RPMI7951 (cell line): ENCODE measurements at places on chromosomes 2 and 18. TPM values are rescaled to one million over a fixed set of nuclear protein-coding genes. Genes with fewer than 3 reads are reported as not detected.

GRCh38 chr2:101956465-101957438 is 35.0 kb upstream of the IL1R2 start:
- DNase-seq: no peak

GRCh38 chr18:37657493-37657892 is 91.9 kb upstream of the CELF4 start:
- no peak for DNase-seq

DNA sequence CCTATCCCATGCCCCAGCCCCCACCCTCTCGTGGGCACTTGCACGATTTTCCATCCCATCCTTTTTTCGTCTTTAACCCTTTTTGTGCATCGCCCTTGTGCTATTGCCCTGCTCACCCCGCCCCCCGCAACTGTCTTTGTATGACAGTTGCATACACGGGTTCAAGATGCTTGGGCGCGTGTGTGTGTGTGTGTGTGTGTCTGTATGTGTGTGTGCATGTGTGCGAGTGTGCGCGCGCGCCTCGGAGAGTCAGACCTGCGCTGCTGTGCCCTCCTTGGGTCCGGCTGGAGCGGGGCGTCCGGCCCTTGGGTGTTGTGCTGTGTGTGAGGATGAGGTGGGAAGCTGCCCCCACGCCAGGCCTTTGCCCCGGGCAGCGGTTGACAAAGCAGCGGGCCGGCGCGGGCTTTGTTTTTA is 230.7 kb downstream of the HAUS1 start:
- no peak for DNase-seq

NAT8 gene
- total RNA-seq: not detected in 2 replicates

DNA sequence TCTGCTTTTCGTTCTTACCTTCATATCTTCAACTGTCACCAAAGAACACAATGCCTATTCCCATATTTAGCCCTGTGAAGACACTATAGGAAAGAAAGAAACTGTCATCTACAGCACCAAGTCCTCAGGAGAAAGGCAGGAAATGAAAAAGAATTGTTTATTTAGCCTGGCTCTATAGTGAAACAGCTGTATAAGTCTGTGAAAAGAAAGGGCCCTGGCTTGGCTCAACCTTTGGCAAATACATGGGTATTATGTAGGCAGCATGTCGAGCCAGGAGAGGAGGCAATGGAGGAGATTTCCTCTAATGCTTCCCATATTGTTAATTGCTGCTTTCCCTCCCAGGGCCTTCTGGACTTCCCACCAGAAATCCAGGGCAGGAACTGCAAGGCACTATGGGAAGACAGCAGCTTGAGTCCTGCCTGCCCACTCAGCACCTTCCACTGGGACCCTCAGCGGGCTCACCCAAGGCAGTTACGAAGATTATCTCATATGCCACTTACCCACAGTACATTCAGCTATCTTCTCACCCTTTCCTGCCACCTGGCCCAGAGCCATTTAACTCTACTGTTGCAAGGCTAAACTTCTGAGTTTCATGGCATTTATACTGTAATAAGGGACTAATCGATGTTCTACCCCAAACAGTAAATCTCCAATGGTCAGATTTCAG is 30.1 kb downstream of the SLC8A1 start:
- no peak for DNase-seq

SCN3A gene
- 0.36 TPM in 1 of 2 replicates, not detected in the other for total RNA-seq
